NCI-H226 (cell line): ENCODE measurements at places on chromosomes 2 and 18.

DNA sequence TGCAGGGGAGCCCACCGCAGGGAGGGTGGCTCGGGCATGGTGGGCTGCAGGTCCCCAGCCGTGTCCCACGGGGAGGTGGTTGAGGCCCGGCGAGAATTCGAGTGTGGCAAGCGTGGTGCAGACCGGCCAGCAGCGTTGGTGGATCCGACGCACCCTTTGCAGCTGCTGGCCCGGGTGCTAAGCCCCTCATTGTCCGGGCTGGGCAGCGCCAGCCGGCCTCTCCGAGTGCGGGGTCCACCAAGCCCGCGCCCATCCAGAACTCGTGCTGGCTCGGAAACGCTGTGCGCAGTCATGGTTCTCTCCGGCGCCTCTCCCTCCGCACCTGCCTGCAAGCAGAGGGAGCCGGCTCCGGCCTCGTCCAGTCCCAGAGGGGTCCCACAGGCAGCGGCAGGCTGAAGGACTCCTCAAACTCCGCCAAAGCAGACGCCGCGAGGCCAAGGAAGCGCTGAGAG lies 177.0 kb upstream of the SLC35G4 start:
- no peak for DNase-seq

DNA sequence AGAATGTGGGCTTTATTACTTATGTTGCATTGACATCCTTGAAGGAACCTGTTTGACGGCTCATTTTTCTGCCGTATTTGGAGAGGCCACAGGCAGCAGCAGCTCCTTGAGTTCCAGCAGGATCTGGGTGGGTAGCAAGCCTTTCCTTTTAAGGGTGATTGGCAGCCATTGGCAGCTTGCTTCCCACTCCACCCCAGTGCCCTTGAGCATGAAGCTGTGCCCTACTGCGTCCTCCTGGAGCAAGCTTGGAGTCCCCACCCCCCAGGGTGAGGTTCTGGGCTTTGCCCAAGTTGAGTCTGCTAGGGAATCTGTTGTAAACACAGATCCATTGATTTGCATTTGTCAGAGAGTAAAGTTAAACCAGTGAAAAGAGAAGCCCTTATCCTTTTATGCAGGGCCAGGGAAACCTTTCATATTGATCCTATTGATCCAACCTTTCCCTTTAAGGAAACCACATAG lies 9.2 kb downstream of the ONECUT2 start:
- DNase-seq: no peak

- no peak for DNase-seq
These were observed 184.8 kb upstream of the ZEB2 start for GRCh38 chr2:144704709-144705095.

DNA sequence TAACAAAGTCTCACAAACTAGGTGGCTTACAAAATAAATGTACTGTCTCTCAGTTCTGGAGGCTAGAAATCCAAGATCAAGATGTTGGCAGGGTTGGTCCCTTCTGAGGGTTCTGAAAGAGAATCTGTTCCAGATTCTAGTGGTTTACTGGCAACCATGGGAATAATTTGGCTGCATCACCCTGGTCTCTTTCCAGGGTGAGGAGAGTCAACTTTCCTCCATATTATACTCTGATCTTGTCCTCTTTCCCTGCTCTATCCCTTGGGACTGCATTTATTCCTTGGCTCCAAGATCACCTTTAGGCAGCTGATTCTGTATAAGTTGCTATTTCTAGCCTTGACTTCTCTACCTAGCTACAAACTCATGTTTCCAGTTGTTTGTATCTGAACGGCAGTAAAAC lies 35.2 kb downstream of the SLC40A1 start:
- no peak for DNase-seq

DNA sequence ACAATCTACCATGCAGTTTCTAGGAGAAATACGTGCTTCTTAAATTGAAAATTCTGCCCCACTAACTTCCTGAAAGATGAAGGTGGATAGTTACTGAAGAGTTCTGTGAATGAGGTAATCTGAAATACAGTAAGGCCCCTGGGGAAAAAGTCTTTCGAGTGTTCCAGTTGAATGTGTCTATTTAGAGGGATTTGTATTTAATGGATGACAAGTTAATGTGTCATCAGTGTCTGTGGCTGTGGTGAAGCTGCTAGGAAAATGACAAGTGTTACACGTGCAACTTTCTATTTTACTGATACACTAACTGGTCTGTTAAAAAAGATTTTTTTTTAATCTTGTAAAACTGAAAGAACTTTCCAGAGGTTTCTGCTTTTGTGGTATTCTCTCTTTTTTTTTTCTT lies 384.6 kb downstream of the STK39 start:
- DNase-seq: no peak

GRCh38 chr2:98310010-98310409 lies 36.2 kb upstream of the CNGA3 start:
- no peak for DNase-seq

GRCh38 chr2:62529758-62530157 lies 23.8 kb upstream of the TMEM17 start:
- no peak for DNase-seq

DNA sequence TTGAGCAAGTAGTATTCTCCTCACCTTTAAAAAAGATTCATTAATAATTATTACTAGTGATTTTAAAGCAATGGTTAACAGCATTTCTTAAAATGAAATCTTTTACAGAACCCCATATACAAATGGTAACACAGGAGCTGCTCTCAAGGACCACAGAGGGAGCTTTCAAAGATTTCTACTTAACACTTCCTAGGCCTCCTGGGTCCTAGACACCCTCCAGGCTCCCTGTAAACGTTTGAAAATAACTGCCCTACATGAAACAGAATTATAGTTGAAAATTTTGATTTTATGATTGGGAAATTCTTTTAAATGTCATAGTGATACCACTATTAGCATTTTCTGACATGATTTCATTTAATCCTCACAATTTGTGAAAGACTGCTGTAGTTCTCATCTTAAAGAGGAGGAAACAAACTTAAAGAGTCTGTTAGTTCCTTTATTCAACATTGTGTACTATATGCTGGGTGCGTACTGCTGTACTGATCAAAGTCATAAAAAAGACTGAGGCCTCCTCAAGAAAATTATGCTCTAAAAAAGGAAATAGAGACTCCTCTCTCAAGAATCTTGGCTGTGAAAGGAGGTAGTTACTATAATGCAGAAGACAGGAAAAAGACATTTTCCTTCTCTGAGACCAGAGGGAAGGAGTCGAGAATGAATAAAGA lies 10.6 kb downstream of the CUL3 start:
- no peak for DNase-seq
